ENCODE measurements at places on chromosomes 7 and 10.
A peak's percentile ranks its signal among the peaks of the same experiment; 100 is the strongest.

- DNase-seq, result peak; percentile 75
Observed at GRCh38 chr10:123573236-123574108, 92.7 kb upstream of the GPR26 start.

DNA sequence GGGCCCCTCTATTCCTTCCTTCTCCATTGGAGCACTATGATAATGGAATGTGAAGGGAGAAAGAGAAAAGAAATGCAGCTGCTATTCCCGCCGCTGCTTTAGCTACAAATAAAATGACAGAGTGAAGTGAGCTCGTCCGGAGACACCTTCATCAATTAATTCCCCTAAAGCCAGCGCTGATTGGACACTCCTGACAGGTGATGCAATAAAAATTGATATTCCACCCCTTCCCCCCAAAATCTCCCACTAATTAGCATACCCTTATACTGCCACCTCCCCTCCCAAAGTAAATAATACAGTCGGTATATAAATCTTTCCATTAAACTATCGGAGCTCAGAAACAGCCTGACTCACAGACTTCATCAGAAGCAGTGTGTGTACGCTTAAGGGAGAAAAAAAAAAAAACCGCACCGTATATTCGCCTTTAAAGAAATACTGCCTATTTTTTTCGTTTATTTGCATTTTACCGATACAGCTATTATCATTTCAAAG, 7.3 kb downstream of the SKIDA1 start:
- DNase-seq, result no peak

- no peak for DNase-seq
Observed at GRCh38 chr7:77549106-77549870, 12.2 kb downstream of the PTPN12 start.

- no peak for DNase-seq
Observed at GRCh38 chr7:44173911-44174693, 15.1 kb downstream of the GCK start.

DNA sequence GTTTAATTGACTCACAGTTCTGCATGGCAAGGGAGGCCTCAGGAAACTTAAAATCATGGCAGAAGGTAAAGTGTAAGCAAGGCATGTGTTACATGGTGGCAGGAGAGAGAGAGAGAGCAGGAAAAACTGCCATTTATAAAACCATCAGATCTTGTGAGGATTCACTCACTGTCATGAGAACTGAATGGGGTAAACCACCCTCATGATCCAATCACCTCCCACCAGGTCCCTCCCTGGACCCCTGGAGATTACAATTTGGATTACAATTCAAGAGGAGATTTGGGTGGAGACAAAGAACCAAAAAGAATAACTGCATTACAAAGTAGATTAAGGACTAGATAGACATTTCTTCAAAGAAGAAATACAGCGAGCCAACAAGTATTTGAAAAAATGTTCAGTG, 324.1 kb downstream of the THSD7A start:
- no peak for DNase-seq

- no peak for DNase-seq
Observed at GRCh38 chr7:70763961-70764691, 367.8 kb upstream of the GALNT17 start.

DNA sequence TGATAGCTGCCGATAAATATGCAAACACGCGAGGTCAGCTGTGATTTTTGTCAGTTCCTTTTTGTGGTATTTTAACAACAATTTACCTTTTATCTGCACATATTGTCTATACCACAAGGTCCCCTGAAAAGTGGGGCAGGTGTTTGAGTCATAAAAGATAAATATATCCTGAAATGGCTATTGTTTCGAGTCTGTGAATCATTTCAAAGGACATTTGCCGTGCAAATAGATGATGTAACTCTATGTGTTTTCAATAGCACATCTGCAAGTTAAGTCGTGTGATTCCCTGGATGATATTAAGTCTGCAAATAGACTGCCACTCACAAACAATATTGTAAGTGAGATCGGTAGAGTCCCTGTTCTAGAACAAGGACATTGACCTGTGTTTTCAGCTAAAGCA, 193.0 kb upstream of the PITRM1 start:
- no peak for DNase-seq

DNA sequence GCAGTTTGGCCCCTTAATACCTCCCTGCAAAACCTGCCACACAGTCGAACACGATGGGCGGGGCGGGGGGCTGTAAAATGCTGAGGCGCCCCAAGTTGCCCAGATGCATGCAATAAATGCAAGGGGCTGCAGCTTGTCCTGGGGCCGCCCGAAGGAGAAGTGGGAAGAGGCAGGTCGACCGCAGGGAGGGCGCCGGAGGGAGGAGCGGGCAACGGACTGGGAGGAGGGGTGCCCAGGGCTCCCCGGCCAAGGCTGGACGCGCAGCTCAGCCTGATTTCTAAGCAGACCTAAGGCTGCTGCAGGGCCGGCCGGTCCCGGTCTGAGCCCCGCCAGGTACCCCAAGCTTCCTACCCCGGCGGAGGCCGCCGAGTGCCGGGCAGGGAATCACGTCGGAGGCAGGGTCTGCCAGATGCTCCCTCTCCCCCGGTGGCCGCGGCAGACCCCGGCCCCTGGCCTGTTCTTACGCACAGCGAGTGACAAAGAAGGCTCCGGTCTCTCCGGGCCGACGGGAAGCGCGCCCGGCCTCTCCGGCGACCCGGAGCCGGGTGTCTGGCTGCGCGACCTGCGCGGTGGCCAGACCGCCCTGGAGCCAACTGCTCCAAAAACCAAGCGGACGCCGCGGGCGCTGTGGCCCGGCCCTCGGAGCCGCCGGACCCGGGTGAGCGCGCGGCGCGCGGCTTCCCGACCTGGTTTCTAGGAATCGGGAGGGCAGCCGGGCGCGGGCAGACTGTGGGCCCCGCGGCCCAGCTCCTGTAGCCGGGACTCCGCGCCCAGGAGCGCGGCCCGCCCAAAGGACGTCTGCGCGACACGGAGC, 744 bp upstream of the EBF3 start:
- DNase-seq, result peak; percentile 62

- no peak for DNase-seq
Observed at GRCh38 chr7:69434398-69434815, 163.9 kb upstream of the AUTS2 start.

GRCh38 chr7:113120647-113121046, 2.3 kb upstream of the SMIM30 start:
- DNase-seq, result no peak

DNA sequence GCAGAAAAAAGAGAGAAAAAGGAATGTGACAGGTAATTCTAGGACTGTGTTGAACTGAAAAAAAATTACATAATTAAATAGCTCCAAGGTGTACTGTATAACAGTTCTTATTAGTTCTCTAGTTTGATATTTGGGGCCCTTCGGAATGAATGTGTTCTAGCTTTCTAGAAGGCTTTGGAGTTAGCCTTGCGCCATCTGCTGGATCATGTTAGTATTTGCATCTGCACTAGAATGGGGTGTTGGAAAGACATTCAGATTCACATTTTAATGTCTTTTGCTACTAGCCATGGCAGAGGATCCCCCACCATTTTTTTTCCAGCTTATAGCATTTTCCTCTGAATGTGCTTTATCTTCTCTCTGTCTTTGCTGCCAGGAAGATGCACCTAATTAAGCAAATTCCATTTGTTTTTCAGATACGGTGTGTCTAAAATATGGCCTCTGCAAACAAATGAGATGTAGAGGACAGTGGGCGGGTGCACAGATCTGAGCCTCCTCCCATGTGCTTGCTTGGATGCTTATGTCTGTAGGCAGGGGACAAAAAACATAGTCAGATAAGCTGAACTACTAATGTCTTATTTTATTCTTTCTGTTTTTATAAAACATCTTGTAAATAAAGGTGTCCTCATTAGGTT, 238.5 kb downstream of the PHF14 start:
- DNase-seq, result peak; percentile 50

DNA sequence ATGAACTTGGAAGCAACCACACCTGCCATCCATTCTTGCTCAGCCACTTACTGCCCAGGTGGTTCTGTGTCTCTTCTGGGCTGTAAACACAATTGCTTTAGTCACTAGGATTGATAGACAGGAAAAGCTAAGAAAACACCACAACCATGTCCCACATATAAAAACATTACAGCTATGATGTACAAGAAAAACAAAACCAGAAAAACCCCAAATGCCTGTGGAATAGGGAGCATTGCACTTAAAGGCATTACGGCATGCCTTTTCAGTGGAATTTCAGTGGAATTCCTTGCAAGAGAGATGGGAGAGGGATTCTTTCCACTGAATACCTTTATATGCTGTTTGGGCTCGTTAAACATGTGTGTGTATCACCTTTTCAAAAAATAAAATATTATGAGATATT, 44.2 kb upstream of the GPR26 start:
- DNase-seq, result no peak

DNA sequence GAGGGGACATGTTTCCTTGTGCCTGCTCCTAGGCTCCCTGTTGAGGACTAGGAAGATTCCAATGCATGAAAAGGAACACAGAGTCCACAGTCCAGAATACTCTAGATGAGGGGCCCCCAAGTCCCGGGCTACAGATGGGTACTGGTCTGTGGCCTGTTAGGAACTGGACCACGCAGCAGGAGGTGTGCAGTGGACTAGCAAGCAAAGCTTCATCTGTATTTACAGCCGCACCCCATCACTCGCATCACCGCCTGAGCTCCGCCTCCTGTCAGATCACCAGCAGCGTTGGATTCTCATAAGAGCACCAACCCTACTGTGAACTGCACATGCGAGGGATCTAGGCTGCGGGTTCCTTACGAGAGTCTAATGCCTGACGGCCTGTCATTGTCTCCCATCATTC, 233.0 kb upstream of the MKLN1 start:
- no peak for DNase-seq

DNA sequence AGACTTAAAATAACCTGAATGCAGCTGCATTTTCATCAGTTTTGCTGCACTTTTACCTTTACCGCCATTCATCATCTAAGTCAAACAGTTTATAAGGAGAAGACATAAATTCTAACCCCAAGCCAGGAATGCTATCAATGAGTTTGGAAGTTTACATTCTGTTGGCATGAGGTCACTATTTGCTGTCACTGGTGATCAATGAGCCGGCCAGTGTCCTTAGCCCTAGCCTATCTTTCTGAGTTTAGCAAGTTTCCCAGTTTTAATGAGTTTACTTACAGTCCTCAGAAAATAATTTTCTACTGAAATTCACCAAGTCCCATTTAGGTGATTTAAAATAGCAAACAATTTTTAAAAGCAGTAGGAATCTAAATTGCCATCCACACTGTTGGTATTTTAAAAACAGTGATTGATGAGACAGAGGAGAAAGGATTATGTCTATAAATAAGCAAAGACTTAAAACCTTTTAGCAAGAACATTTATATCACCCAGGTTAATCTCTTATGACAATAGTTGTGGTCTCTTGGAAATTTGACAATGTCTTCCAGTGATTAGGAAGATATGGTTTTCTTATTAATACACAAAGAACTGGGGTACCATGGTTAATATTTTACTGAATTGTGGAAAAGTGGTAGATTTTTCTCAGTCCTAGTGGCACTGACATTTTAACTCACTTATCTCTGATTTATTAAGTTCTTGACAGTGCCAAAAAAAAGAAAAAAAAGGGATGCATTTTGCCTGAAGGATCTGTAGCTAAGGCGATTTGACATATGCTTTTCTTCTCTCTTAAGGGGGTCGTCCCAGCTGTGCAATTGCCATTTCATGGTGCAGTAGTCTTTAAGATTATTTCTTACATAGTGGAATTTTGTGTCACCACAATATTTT, 443.4 kb upstream of the ANKRD30A start:
- DNase-seq, result peak; percentile 36

DNA sequence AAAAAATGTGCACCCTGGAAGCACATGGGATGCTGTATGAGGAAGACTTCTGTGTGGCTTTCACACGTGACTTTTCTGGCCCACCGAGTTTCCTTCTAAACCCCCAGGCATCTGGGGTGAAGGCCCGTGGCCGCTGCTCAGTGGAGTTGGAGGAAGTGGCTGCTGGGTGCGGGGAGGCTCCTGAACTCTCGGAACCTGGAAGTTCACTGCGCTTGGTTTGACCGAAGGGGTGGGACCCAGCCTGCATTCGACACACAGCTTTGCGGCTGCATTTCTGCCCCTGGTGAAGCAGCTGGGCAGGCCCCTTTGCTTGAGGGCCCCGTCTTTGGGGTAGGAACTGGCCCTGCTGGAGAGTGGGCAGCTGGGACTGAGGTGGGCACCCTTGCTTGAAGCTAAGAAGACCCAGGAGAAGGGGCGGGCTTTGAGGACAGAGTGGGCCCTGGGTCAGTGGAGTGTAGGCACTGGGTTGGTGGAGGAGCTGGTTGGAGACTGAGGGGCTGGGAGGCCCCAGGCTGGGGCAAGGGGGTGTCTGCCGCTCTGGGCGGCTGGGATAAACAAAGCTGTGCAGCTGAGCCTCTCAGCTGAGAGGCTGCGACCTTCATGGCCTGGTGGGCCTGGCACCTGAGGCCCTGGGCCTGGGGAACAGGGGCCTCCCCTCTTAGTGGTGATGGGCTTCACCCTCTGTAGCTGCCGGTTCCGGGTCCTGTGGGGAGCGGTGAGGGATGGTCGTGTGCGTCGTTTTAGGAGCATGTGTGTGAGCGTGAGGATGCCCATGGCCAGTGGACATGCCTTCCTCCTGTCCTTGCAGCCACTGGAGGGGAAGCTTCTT, 78.0 kb downstream of the INPP5A start:
- DNase-seq, result no peak

DNA sequence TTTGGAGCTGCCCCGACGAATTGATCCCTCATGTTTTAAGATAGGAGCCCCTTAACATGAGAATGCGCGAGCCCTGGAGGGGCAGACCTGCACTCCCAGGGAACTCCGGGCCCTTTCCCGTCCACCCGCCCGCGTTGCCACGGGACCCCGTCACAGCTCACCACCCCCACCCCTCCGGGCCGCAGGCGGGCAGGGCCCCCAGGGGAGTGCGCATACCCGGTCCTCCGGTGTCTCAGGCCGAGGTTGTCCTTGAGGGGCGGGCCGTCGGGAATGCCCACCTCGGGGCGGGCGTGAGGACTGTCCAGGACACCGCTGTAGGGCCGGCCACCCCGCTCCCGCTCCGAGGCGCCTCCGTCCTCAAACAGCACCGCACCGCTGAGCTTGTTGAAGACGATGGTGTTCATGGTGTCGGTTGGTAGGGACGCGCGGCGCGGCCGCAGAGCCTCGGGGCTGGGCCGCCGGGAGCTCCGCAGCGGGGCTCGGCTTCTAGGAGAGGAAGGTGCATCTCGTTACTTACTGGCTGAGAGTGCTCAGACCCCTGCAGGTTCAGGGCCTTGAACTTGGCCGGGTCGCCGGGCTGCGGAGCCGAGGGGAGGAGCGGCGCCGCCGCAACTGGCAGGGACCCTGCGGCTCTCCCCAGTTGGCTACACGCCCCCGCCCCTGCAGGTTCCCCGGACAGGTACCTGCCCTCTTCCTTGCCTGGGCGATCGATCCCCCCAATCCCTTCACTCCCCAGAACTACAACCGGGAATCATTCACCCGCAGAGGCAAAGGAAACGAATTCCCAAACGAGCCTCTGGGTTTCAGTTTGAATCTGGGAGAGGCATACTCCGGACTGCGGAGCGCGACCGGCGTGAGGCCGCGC, 2.4 kb downstream of the MKX start:
- DNase-seq, result peak; percentile 59
